Activated CD4-positive, alpha-beta T cell treated with anti-CD3 and anti-CD28 coated beads for 36 hours (primary cell): ENCODE measurements at places on chromosomes 13 and 19.

GRCh38 chr13:97528518-97528917 lies 94.5 kb downstream of the RAP2A start:
- no peak overlapping the region for H3K4me3 ChIP-seq
- no peaks in the 10 kb centered on the region for H3K36me3 ChIP-seq
- H3K4me1 ChIP-seq: no peaks in the 10 kb centered on the region
- DNase-seq: no peak

DNA sequence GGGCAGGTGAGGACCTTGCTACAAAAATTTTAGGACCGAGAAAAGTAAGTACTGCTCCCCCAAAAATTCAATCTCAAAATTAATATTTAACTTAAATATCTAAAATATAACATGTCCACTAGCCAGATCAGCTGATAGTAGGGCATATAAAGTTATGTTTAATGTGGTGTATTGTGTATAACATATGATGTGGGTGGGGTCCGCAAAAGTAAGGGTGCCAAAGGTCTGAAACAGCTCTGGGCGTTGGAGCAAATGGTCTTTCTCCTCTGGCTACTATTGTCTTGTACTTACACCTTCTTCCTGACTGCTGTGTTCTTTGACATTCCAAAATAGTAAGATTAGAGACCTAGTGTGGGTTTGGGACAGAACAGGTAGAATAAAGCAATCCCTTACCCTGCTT lies 41.2 kb downstream of the HTR2A start:
- H3K36me3 ChIP-seq: no peaks in the 10 kb centered on the region
- H3K4me3 ChIP-seq: no peak overlapping the region
- H3K4me1 ChIP-seq: no peaks in the 10 kb centered on the region
- H3K27ac ChIP-seq: no peak overlapping the region

- H3K4me3 ChIP-seq: no peak overlapping the region
- H3K27ac ChIP-seq: no peak overlapping the region
- peaks cover 11% of the 10 kb centered on the region for H3K36me3 ChIP-seq
- no peak for DNase-seq
- peaks cover 22% of the 10 kb centered on the region for H3K4me1 ChIP-seq
Observed at GRCh38 chr19:49845414-49845813, 5.5 kb upstream of the PTOV1 start.

DNA sequence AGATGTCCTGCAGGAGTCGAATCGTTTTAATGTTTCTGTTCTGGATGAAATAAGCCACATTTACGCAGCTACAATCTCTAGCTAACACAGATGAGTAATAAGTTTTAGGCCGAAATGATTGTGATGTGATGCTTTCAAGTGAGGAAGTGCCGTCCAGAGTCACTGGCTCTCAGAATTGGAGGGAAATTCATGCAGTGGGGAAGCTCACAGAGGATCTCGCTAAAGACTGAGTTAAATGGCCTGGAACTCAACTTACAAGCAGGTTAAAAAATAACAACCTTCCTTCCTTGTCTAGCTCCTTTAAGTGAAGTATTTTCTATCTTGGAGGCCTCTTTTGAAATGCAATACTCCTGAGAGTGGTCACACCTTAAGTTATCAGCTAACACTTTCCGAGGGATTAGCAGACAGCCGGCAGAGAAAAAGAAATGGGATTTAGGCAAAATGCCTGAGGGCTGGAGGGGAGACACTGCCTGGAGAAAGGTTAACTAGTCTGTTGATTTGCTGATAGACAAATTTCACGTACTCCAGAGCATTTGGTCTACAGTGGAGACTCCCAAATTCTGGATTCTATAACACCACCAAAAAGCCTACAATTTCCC lies 74.2 kb downstream of the IRS2 start:
- H3K36me3 ChIP-seq: no peaks in the 10 kb centered on the region
- peaks cover 3% of the 10 kb centered on the region for H3K27me3 ChIP-seq
- H3K4me1 ChIP-seq: no peaks in the 10 kb centered on the region
